Amygdala (tissue), 56 donors: ENCODE measurements at places on chromosomes 5 and 9.

GRCh38 chr5:139930406-139930805 lies 112.7 kb downstream of the NRG2 start:
- DNase-seq, result no peak

- no peak for DNase-seq
Measured at GRCh38 chr5:161676103-161676502, 9.4 kb upstream of the GABRA6 start.

DNA sequence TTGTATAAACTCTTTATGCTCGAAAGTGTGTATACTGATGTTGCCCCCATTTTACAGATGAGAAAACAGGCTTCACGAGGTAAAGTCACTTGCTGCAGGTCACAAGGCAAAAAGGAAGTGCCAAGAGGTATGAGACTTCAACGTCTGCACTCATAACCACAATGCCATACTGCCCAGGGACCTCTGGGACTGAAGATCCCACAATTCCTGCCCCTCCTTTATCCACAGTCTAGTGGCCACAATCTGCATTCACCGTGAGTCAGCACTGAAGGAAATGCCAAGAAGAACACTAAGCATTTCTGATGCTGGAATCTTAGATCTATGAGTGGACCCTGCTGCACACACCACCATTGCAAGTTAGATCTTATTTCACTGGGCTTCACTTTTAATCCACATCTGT lies 37.3 kb downstream of the MED27 start:
- DNase-seq, result no peak

- no peak for DNase-seq
Measured at GRCh38 chr5:150119421-150120061, 33.2 kb upstream of the CSF1R start.

DNA sequence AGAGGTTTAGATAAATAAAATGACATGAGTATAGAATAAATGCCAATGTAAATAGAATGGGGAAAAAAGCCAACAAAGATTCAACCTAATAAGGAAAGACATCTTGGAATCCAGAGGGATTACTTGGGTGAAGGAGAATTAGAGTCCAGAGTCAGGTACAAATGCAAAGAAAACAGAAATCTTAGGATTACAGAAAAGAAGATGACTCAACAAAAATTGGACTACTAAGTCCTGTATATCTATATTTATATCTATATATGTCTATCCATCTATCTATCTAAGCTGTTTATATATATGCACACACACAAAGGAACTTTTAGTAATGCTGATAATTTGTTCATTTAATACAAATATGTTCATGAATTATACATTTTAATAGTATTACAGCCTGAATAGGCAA lies 27.6 kb downstream of the FAM174A start:
- no peak for DNase-seq

- DNase-seq, result no peak
Measured at GRCh38 chr5:16918156-16918555, 17.9 kb downstream of the MYO10 start.

DNA sequence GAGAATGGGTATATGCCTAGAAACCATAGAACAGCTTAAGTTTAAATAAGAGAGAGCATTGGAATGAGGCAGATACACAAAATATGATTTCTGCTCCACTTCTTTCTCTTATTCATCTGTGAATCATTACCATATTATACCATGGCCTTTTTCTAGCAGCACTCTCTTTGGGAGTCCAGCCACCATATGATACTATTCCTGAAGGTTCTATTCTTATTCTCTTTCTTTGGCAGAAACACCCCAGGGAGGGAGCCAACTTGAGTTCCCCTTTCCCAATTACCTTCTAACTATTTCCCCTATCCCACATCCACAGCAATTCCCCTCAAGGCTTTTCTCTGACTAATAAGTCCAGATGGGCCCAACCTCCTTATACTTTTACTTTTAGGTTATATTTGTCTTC lies 55.9 kb downstream of the NDUFAF2 start:
- DNase-seq, result no peak

- DNase-seq, result no peak
Measured at GRCh38 chr9:113978725-113979342, 99.3 kb downstream of the AMBP start.

DNA sequence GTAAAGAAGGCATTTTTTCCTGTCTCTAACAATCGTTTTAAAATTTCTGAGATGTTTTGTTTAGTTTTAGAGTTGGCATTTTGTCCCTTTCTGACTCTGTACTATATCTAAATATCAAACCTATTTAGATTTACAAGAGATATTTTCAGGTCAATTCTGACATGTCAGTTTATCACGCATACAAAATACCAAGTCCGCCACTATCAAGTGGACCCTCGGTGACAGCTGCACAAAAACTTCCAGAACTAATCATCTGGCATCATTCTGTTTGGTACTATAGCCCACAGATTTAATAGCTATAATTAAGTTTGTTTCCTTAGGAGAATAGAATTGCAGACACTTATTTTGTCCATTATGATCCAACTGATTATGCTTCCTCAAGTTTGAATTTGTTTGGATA lies 1278.2 kb downstream of the CDH12 start:
- DNase-seq, result no peak

GRCh38 chr5:178198706-178199105 lies 5.6 kb upstream of the HNRNPAB start:
- DNase-seq, result no peak
